ENCODE measurements at places on chromosomes 6 and 20.

DNA sequence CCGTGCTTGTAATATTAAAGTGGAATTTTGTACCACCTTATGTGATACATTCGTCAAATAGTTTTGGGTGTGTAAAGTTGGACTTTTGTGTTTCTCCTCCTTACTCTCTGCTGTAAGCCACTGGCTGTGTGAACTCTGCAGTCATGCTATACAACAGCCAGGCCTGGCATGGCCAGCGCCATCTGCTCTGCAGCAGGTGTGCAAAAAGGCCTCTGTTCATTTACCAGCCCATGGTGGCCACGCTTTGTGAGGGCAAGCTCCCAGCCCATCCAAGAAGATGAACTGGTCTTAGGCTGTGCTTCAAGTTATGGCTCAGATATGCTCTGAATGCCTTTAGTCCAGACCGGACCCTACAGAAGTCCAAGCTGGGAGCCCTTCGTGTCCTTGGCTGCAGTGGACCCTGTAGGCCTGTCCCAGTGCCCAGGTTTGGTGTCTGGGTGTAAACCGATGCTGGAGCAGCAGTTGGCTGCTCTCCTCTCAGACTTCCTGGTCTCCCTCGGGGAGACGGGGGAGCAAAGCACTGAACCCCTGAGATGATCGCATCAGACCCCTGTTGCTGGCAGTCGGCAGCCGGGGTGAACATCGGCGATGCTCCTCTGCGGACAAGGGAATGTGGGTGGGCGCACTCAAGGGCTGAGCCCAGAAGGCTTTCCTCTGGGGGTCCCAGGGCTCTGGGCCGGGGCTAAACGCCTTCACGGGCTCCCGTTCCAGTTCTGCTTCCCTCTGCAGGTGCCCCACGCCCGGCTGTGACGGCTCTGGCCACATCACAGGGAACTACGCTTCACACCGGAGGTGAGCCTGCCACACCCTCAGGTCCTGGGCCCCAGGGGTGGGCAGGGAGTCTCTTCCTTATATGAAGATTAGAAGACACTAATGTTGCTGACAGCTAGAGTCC lies 28.6 kb upstream of the PCMTD2 start:
- DNase-seq = no peak

DNA sequence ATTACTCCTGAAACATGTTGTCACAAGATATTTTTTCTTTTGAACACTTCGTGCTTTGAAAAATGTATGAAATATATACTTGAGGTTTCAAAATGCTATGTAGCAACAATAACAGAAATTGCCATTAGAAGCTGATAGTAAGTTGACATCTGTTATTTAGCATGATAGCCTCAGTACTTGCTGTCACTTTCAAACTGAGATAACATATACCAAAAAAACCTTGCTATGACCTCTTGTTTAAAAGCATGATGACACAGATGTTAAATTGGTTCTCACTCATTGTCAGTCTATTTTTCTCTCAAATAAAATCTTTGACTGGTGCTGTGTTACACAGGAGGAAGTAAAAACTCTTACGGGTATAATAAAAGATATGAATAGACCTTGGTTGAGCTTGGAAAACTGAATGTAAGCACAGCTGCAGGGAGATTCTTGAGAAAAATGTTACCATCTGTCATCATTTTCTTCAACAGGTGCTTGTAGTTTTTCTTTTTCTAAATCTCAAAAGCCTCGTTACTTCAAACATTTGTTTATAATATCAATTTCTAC lies 18.6 kb downstream of the MOXD1 start:
- DNase-seq = no peak

DNA sequence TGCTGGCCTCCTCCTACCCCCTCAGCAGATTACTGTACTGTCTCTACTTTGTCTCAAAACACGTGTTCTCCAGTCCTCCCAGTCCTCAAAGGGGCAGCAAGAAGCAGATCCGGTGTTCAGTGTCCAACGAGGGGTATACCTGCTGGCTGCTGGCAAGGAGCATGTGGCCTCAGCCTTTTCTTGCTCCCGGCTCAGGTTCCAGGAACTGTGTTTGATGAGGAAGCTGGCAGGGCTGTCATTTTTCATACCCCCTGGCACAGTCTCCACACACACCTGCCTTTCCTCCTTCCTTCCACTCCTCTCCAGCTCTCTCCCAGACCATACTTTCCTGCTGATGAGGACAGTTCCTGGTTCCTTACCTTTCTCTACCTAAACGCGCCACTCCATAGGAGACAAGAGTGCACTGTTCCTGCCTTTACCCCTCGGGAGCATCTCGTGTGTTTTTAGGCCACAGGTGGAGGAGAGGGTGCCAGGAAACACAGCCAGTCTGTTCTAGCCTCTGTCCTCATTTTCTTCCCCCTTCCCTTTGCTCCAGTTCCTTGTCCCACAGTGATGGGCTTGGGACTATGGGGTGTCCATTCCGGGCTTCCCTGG lies 77.2 kb downstream of the SSR1 start:
- DNase-seq = no peak

DNA sequence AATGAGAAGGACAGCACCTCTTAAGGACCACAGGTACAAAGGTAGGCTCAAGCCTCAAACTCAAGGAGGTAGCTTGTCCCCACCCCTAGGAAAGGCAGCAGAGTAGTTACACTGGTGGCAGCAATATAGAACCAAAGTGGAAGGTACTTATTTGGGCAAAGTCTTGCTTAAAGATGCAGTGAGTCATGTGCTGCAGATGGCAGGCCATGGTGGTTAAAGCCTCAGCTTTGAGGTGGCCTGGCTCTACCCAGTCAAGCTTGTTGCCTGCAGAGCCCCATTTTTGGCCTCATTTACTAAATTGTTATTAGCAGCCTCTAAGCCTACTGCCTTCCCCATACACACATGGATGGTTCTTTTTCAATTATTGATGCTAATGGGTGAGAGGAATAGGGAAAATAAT lies 146.0 kb downstream of the ELOVL4 start:
- no peak for DNase-seq

- no peak for DNase-seq
Observed at GRCh38 chr6:45422503-45423110, 44.9 kb upstream of the SUPT3H start.

- no peak for DNase-seq
Observed at GRCh38 chr6:85887461-85887860, 244.8 kb upstream of the SYNCRIP start.

DNA sequence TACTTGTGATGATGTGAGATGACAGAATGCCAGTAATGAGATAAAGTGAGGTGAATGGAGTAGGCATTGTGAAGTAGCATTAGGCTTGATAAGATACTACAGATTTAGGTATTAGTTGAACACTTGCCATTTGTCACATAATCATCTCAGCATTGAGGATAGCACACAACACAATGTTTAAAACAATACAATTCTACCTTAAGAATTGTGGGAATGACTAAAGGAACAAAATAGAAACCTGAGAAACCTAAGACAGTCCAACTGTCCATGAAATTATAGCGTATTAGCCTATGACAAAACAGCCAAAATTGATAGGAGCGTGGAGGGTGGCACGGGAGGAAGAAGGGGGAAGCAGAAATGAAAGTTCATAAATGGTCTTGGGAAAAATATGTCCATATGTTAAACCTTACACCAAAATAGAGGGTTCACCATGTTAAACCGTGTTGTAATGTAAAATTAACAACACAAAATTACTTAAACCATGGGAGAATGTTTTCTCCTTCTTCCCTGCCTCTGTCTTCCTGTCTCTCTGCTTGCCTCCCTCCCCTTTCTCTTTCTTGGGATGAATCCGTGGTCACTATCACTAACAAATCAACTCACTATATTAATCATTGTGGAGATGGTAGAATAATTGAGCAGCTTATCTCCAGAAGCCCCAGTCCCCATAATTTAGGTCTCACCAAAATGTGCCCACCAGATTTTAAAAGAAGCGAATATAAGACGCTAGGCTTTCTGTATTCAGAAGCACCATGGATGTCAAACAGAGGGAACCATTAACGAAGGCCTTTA lies 33.0 kb upstream of the HFE start:
- DNase-seq = no peak

- no peak for DNase-seq
Observed at GRCh38 chr20:48582673-48582985, 245.2 kb downstream of the PREX1 start.

DNA sequence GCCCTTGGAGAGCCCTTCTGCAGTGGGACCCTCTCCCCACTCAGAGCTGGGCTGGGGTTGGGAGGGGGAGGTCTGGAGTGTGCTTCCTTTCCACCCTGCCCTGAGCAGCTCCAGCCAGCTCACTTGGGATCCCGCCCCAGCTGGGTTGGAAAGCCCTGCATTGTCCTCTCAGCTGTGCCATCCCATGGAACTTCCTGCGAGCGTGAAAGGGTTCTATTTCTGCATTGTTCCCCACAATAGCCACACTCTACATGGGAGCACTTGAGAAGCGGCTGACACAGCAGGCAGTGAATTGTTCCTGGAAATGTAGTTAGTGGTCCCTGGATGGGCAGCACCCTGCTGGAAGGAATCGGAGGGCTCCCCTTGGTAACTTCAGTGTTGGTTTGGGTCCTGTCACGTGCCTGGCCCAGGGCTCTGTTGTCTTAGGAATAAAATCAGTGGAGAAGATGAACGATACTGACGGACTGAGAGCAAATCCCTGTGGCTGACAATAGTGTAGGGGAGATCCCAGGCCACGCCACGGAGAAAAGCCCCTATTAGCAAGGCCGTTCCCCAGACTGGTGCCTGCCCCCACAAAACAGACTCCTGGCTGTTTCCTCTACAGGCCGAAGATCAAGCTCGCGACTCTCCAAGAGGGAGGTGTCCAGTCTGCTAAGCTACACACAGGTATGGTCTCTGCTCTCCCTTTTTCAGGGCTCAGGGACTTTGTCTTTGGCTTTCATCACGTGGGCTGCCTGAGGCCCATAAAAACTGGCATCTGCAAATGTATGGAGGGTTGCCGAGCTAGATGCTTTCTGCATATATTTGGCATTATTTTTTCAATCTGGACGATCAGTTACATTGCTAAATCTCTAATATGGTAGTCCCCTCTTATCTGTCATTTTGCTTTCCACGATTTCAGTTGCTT lies 18.8 kb downstream of the DNMT3B start:
- DNase-seq = no peak

- DNase-seq = no peak
Observed at GRCh38 chr6:36791521-36792135, 47.6 kb downstream of the CPNE5 start.

- no peak for DNase-seq
Observed at GRCh38 chr20:59242714-59243626, 57.4 kb upstream of the EDN3 start.

- DNase-seq = no peak
Observed at GRCh38 chr6:151493804-151494234, at the start of gene CCDC170. Gene CCDC170, plus strand, starts transcription at chr6:151494017. Its CDS starts 112 bp downstream, at chr6:151494129.

DNA sequence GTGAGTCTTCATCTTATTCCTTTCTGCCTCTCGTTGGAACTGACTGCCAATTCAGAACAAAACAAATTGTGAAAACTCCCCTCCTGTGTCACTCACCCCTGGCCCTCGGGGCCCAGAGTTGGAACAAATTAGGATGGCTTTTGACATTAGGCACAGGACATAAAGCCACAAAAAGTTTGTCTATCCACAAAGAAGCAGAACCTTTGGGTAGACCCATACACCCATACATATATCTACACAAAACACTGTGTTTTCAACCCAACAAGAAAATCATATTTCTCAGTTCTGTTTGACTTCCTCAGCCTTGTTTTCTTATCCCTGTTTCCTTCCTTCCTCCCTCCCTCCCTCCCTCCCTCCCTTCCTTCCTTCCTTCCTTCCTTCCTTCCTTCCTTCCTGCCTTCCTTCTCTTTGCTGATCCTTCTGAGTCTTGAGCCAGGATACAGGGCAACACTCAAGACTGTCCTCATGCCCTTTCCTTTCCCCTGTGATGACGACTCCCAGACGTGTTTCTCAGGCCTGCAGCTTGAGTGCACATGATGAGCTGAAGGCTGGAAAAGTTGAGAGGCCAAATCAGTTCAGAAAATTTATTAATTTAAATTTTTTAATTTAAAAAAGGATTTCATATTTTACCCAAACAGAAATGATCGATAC lies 41.7 kb upstream of the NKX2-2 start:
- no peak for DNase-seq

- DNase-seq = no peak
Observed at GRCh38 chr6:110548110-110548847, 71.9 kb upstream of the SLC22A16 start.

DNA sequence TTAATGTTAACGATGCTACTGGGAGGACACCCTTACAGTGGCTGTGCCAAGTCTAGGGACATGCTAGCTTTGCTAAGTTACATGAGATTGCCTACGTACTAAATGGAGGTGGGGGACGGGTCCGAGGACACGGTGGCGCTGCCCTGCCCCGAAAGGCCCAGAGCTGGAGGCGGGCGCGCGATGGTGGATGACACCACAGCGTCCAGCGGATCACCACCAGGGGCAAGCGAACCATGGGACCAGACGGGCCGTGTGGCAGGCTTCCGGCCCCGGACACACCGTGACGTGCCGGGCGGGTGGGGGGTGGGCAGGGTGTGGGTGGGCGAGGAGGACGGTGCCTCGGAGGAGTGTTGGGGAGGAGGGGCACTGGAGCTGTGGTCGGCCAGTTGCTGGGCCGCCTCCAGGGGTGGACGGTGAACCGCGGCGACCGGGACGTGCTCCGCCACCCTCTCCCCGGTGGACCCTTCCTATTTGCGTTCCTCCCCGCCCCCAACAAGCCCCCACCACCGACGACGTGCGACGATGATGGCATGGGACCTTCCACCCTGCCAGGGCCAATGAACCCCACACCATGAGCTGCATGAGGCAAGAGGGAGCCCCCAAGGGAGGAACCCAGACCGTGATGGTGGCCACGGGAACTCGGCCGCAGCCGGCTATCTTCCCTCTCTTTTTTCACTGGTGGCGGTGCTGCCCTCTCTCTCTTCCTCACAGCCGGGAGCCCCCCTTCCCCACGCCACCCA lies 773.3 kb upstream of the DEFB115 start:
- DNase-seq = no peak

DNA sequence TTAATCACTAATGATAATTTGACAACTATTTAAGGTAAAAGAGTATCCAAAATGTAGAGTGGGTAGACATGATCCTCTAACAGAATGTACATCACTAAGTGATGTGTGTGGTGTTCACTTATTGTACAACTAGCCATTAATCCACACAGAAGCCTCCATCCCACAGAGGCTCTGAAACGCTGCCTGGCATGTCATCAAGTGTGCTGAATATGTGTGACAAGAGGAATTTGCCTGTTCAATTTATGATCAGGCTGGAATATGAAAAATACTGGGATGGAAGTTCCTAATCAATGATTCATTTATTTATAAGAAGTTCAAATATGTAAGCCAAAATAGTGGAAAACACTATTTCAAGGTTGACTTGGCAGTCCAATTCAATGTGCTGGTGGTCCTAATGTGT lies 72.4 kb downstream of the BACH2 start:
- DNase-seq = no peak

Measured in stimulated activated CD8-positive, alpha-beta memory T cell treated with anti-CD3 and anti-CD28 coated beads, Interleukin-15, amount 100 ng/mL, for 4 hours (primary cell).